ENCODE measurements at places on chromosomes 5 and 9.
A peak's percentile ranks its signal among the peaks of the same experiment; 100 is the strongest.

- no peak for DNase-seq
Observed at GRCh38 chr5:86557920-86558319, 59.8 kb upstream of the COX7C start.

DNA sequence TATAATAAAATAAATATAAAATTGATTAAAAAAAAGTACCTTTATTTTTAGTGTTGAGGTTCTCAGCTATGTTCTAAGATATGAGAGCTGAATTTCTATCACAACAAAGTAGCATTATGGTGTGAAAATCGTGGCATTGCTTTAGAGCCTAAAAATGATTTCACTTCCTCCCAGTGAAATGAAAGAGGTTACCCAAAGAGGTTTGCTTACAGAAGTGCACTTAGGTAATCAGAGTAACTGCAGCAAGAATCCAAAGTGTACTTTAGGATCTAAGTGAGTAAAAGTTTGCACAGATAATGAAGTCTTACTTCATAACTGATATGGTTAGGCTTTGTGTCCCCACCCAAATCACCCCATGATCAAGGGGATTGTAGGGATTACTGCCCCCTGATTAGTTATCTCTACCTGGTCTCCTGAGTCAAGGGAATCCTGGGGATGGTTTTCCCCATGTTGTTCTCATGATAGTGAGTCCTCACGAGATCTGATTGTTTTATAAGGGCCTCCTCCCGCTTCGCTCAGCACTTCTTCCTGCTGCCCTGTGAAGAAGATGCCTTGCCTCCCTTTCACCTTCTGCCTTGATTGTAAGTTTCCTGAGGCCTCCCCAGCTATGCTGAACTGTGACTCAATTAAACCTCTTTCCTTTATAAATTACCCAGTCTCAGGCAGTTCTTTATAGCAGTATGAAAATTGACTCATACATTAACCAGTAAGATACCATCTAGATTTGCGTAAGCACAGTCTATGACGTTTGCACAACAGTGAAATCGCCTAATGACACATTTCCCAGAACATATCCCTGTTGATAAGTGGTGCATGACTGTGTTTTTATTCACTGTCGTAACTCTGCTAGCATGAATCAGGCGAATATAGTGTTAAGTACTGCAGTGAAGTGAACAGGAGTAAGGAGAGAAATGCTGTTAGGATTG, 40.3 kb upstream of the LRRC70 start:
- DNase-seq = no peak

GRCh38 chr5:116527582-116527981, 47.0 kb downstream of the SEMA6A start:
- DNase-seq = no peak

GRCh38 chr9:114653556-114654159, 3.9 kb downstream of the TEX53 start:
- peak; percentile 65 for DNase-seq

GRCh38 chr5:128667152-128667551, 129.1 kb upstream of the FBN2 start:
- DNase-seq = no peak

DNA sequence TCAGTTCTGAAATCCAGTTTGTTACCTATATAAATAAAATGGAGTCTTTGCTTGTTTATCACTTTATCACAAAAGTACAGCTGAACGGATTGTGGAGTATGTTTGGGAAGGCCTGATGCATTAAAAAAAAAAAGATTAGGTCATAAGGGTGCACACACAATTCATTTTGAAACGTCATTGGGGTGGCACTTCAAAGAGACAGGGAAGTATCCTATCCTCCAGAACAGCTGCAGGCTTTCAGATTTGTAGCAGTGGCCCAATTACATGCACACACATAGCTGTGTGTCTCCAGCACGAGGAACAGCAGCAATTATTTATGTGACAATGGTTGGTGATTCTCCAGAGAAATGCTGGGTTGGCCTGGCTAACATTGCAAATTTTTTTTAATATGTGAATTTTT, 46.8 kb upstream of the FER start:
- DNase-seq = no peak

GRCh38 chr5:67005737-67006499, 190.7 kb downstream of the CD180 start:
- DNase-seq = no peak

DNA sequence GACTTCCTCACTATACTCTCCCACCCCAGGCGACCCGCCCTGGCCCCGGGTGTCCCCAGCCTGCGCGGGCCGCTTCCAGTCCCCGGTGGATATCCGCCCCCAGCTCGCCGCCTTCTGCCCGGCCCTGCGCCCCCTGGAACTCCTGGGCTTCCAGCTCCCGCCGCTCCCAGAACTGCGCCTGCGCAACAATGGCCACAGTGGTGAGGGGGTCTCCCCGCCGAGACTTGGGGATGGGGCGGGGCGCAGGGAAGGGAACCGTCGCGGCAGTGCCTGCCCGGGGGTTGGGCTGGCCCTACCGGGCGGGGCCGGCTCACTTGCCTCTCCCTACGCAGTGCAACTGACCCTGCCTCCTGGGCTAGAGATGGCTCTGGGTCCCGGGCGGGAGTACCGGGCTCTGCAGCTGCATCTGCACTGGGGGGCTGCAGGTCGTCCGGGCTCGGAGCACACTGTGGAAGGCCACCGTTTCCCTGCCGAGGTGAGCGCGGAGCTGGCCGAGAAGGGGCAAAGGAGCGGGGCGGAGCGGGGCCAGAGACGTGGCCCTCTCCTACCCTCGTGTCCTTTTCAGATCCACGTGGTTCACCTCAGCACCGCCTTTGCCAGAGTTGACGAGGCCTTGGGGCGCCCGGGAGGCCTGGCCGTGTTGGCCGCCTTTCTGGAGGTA, 2.1 kb downstream of the CA9 start:
- DNase-seq = no peak

DNA sequence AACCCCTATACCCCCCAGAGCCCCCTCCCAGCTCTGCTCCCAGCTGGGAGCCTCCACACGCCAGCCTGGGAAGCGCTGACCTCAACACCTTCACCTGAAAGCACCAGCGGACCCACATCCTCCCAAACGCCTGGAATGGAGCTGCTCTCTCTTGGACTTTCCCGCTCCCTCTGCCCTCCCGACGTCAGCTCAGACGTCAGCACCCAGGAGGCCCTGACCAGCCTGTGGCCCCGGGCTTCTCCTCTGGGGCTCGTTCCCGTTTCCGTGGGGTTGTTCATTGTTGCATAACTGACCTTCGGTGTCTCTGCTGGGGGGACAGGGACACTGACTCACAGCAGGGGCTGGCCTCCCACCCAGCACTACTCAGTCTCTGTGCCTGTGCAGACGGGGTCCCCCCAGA, 35.0 kb upstream of the SLC6A3 start:
- no peak for DNase-seq

DNA sequence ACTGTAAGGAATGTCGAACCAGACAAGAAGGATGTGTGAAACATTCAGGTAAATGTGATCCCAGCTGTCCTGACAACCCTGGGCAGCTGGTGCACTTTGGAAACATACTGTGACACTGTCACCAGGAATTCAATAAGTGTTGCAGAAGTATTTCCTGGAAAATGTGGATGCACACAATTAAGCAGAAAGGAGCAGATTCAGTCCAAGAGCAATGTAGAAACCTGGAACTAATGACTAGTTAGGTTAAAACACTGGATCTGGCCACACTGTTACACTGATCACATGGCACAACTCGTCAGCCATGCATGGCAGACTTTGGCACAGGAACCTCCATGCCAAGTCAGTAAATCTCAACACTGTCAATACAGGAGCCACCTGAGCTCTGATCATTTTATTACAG, 109.0 kb downstream of the FAM174A start:
- DNase-seq = no peak

Data from stimulated activated CD8-positive, alpha-beta memory T cell treated with anti-CD3 and anti-CD28 coated beads, Interleukin-4, amount 100 ng/mL, for 24 hours (primary cell).